ENCODE measurements at places on chromosomes 12 and 14.

DNA sequence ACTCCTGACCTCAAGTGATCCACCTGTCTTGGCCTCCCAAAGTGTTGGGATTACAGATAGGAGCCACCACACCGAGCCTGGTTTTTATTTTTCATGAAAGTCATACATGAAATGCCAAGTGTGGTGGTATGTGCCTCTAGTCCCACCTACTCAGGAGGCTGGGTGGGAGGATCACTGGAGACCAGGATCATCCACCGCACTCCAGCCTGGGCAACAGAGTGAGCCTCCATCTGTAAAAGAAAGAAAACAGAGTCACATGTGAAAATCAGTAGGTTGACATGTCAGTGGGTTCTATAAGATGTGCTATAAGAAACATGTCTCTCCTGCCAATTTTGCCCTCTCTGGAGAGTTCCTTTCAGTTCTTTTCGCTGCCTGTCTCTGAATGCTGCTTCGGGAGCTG, 28.2 kb downstream of the ANKRD9 start:
- DNase-seq = no peak

DNA sequence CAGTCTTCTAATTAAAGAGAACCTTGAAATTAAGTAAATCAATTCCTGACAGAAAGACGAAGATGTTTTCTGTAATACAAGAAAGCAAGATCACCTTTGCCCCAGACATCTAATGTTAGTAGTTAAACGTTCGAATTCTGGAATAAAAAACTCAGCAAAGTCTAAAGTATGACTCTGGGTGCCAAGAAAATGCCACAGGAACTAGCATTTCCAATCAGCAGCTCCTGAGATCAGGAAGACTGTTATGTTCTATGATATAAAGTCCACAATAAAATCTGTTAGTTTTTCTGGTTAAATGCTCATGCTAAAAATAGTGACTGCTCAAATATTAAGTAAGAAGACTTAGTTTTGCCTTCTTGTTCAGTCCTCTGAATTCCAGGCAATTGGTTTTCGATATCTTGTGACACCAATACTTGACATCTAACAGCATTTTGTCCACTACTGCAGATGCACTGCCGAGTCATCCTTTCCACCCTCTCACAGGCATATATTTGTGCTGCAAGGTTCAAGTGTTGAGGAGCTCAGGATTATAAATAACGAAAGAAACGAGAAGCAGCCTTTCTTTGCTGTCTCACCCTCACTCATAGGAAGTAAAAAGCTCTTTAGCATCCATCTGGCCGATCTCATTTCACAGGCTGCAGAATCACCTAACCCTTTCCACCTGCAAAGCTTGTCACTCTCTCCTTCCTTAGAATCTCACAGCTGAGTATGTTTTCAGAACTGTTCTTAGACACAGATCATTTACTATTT, 32.0 kb downstream of the SSH1 start:
- no peak for DNase-seq

GRCh38 chr14:33063521-33063920, 124.8 kb downstream of the NPAS3 start:
- no peak for DNase-seq

- peak; percentile 95 for DNase-seq
Observed at GRCh38 chr14:69767369-69767999, 542 bp downstream of the SRSF5 start.

GRCh38 chr12:56838621-56839488, 75.7 kb downstream of the HSD17B6 start:
- DNase-seq = no peak

GRCh38 chr12:31562594-31563328, 28.2 kb downstream of the DENND5B start:
- peak; percentile 50 for DNase-seq

DNA sequence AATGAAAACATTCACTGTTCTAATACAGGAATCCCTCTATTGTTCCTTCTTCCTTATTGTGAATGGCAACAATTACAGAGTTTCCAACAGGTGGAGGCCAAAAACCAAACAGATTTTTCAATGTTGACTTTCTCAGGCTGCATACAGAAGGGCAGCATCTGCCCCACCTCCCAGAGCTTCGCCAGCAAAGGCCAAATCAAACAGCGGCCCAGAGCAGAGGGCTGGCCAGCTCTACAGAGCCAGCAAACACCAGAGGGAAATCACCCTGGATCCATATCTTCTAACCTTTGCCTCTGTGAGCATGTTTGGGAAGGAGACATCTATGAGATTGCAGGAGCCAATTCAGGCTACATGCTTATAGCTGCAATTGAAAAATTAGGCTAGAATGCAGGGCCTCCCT, 4.4 kb upstream of the CRACR2A start:
- DNase-seq = no peak

DNA sequence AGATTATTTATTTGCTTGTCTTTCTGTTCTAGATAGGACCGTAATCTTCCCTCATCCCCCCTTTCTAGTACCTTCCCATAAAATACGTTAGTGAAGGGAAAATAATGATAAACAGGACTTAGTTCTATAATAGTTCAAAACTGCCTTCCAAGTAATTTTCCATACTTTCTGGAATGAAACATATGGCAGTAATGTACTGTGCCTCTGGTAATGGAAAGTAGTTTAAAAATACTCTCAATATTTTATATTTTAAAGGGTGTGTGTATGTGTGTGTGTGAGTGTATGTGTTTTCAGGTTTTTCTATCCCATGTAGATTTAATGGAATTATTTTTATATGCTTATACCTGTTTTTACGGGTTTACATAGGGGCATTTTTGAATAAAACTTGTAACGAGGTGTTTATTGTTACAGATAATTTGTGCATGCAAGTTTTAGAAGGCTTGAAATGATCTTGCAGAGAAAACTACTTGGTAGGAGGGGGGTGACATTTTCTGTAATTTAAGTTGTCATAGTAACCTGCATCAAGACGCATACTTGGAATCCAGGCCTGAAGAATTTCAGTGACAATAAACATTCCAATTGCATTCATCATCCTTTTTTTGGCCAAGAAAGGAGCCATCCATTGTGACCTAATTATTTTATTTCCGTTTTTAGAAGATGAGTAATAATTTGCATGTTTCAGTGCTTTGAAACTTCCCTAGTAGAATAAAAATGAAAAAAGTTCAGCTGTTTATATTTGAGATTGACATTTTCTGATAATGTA, 38.9 kb downstream of the RASSF8 start:
- no peak for DNase-seq

- DNase-seq = no peak
Observed at GRCh38 chr12:75986001-75986746, 45.4 kb downstream of the PHLDA1 start.

- peak; percentile 5 for DNase-seq
Observed at GRCh38 chr14:38255408-38255672, 553 bp downstream of the CLEC14A start.

- no peak for DNase-seq
Observed at GRCh38 chr14:57512220-57512619, 18.6 kb upstream of the CCDC198 start.

GRCh38 chr14:56195223-56195622, 77.0 kb downstream of the PELI2 start:
- no peak for DNase-seq

- DNase-seq = no peak
Observed at GRCh38 chr14:56121816-56122215, 3.6 kb downstream of the PELI2 start.

- no peak for DNase-seq
Observed at GRCh38 chr12:110084314-110085015, 36.1 kb upstream of the C12orf76 start.

- DNase-seq = no peak
Observed at GRCh38 chr14:105664691-105665090, 138.3 kb downstream of the TMEM121 start.

- DNase-seq = no peak
Observed at GRCh38 chr14:74645756-74646470, 33.9 kb upstream of the LTBP2 start.

GRCh38 chr12:62865065-62865464, 69.9 kb downstream of the PPM1H start:
- DNase-seq = no peak

DNA sequence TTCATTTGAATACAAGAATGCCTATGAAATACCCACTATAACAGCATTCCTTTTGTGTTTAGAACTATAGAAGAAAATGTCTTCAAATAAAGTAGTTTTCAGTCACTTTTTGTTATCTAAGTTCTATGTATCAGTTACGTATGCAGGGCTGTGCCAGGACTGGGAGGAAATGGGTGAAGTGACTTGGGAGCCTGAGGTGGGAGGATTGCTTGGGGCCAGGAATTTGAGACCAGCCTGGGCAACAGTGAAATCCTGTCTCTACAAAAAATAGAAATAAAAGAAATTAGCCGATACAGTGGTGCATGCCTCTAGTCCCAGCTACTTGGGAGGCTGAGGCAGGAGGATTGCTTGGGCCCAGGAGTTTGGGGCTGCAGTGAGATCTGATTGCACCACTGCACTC, 22.9 kb upstream of the MANSC4 start:
- DNase-seq = no peak

GRCh38 chr12:2307550-2307949, 254.8 kb downstream of the CACNA1C start:
- DNase-seq = no peak

- DNase-seq = no peak
Observed at GRCh38 chr12:46445551-46446235, 73.1 kb upstream of the SLC38A2 start.

- DNase-seq = no peak
Observed at GRCh38 chr14:45810152-45810872, 557.3 kb upstream of the MIS18BP1 start.

- DNase-seq = no peak
Observed at GRCh38 chr12:49948866-49949845, 1.4 kb upstream of the AQP2 start.

- no peak for DNase-seq
Observed at GRCh38 chr12:125766091-125766490, 700.9 kb downstream of the AACS start.

- DNase-seq = no peak
Observed at GRCh38 chr12:65822732-65823512, 1.4 kb upstream of the HMGA2 start.

- peak; percentile 31 for DNase-seq
Observed at GRCh38 chr14:37172024-37172869, at the start of gene SLC25A21. TSS of gene SLC25A21 (minus strand) at chr14:37172606.

GRCh38 chr12:113098441-113099028, 37.0 kb downstream of the RASAL1 start:
- peak; percentile 66 for DNase-seq

DNA sequence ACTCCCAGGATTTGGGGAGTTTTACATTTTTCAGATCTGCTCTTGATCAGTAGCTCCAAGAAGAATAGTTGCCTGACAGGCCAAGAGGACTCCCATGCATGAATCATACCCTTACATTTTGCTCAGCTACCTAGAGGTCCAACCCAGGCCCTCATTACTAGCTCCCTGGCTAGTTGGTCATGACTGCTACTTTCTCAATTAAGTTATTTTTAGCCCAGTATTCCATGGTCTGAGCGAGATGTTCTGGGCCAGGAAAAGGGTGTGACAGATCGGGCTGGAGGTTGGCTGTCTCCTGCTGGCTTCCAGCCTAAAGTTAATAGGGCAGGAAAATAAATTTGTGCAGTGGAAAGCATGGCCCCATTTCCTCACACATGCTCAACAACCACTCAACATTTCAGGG, 379.2 kb downstream of the GRIN2B start:
- no peak for DNase-seq

- DNase-seq = no peak
Observed at GRCh38 chr14:61454545-61454944, 133.2 kb downstream of the PRKCH start.

DNA sequence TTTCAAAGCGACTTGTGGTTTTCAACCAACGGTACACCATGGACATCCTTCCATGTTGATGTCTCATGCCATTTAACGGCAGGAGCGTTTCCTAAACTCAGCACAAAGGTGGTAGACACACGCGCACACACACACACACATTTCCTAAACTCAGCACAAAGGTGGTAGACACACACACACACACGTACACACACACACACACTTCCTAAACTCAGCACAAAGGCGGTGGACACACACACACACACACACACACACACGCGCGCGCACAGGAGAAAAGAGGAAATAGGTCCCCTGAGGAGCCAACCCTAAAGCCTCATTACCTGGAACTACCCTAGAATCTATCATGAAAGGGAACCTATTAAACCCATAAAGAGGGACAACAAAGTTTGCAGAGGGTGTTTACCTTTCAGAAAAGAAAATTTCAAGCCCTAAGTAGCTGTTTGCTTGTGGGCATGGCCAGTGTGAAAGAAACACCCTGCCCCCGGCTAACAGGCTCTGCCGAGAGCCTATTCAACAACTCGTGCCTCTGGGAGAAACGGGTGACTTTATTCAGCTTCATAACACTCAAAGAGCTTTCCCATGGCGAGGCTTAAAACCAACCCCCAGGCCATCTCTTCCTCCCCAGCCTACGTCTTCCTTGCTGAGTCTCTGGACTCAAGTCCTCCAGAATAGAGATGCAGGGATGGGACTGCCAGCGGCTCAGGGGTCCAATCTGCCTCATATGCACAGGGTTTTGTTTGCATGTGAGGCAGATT, 31.8 kb downstream of the SLC8B1 start:
- no peak for DNase-seq

DNA sequence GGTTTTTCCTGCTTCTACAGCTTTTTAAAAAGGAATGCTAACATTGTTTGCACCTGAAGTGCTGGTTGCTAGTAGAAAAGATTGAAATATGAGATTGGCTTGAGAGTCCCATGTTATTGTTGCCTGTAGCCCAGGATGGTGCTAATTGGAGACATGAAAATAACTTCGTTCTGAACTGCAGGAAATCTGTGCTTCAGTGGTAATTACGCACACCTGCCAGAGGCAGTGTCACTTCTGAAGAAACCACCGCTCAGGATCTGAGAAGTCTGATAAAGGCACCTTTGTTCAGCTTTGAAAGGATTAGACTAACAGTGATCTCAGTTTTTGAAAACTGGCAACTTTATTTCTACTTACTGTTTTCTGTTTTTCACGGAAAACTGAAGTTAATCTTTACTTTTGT, 15.5 kb upstream of the ATP6V0A2 start:
- DNase-seq = no peak

GRCh38 chr14:21026274-21026987, 1.6 kb upstream of the NDRG2 start:
- no peak for DNase-seq

DNA sequence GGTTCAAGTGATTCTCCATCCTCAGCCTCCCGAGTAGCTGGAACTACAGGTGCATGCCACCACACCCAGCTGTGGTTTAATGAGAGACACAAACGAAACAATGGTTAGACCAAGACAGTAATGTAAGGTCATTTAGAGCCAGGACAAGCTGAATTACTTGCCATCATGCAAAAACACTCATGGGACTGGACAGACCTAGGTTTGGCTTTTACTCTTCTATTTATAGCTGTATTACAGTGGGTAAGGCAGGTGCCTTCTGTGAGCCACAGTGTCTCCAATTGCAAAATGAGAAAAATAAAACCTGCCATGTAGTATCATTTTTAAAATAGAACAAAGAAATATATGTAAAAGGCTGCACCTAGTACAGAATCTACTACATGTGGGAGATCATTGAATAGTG, 513.2 kb downstream of the NELL2 start:
- no peak for DNase-seq

GRCh38 chr14:68682166-68683103, 110.4 kb downstream of the ZFP36L1 start:
- no peak for DNase-seq

GRCh38 chr12:63944586-63945228, 100.2 kb downstream of the SRGAP1 start:
- DNase-seq = no peak

GRCh38 chr14:75254901-75255584, 23.6 kb upstream of the FOS start:
- DNase-seq = no peak

All from GM06990 (cell line).